Activated gamma-delta T cell treated with Interleukin-2 at 50 U/mL for 16 hours (primary cell): ENCODE measurements at places on chromosomes 5 and 9.
A peak's percentile ranks its signal among the peaks of the same experiment; 100 is the strongest.

- DNase-seq: no peak
Observed at GRCh38 chr5:172751761-172752510, 19.1 kb downstream of the DUSP1 start.

- DNase-seq: no peak
Observed at GRCh38 chr9:17528859-17529258, 50.0 kb upstream of the SH3GL2 start.

DNA sequence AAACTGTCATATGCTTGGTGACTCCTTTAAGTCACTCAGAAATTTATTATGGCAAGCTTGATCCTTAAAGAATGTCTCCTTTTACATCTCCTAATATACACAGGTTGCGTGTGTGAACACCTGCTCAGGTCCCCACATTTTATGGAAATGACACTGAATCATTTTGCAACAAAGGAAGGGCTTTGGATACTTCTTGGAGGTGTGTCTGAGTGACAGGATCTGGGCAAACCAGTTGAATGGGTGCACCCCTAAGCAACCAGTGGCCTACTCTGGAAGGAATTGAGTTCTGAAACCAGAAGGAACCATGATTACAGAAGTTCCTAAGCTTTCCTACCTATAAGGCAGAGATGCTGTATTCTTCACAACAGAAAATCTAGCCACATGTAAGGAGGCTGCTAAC lies 483.9 kb upstream of the KLF4 start:
- no peak for DNase-seq

DNA sequence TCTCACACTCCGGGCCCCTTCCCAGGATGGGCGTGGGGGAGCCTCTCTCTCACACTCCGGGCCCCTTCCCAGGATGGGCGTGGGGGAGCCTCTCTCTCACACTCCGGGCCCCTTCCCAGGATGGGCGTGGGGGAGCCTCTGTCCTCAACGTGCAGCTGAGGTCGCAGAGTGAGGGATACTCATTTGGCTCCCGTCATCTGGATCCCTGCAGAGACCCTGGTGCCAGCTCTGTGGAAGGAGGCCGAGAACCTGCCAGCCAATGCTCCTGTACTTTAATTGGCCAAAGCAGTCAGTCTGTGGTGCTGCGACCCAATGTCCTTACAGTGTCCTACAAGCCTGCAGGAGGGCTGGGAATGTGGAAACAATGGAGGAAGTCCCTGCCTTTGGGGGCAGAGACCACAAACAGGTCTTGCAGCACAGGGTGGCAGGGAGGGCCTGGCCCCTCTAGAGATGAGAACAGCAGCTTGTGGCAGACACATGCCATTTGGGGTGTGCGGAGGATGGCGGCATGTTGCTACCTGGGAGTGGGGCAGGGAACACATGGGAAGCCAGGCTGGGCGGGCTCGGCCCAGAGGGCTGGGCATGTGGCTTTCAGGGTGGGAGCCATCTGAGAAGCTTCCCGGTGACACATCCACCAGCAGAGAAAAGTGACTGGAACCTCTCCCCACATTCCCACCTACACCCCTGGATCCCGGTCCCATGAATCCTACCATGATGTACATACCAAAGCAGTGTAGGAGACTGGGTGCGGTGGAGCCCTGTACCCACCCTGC lies 13.6 kb upstream of the MRNIP start:
- DNase-seq: no peak

GRCh38 chr9:117548556-117548955 lies 133.7 kb upstream of the ASTN2 start:
- DNase-seq: no peak

DNA sequence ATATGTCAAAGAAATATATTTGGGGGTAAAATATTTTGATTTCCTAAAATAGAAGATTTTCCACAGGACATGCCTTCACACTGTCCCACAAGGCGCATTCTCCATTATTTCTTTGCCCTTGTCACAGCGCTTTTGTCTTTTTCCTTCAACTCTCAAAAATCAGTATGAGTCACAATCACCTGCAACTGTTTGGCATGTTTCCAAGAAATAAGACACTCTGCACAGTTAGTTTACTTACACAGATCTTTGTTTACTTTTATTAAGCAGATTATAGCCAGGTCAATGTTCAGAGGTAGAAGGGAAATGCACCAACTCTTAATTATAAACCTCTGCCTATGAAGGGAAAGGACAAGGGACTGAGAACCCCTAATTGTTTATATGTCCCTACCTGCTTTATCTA lies 9.5 kb downstream of the CEMIP2 start:
- DNase-seq: no peak

GRCh38 chr9:122122903-122123632 lies 30.0 kb upstream of the TTLL11 start:
- DNase-seq: peak; percentile 68

DNA sequence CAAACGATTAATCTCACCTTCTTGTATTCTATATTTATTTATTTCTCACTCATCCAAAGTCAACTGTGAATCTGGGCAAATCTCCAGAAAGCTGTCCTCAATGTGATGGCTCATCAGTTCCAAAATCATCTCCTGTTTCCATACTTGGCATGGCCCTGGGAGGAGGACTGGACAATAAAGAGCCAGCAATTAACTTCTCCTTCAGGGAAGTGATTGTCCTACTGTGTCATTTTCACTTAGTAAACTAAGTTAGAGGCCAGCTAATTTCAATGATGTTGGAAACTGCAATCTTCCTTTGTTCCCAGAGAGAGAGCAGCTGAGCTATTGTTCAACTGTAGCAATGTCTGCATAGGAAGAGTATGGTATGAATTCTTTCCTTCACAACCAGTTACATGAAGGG lies 17.5 kb downstream of the CDH12 start:
- DNase-seq: no peak

- DNase-seq: peak; percentile 53
Observed at GRCh38 chr9:91131433-91131839, 230.3 kb downstream of the AUH start.

GRCh38 chr9:129737479-129738274 lies 15.2 kb downstream of the PTGES start:
- DNase-seq: peak; percentile 87

- DNase-seq: no peak
Observed at GRCh38 chr5:128213340-128213739, 129.8 kb downstream of the SLC12A2 start.

DNA sequence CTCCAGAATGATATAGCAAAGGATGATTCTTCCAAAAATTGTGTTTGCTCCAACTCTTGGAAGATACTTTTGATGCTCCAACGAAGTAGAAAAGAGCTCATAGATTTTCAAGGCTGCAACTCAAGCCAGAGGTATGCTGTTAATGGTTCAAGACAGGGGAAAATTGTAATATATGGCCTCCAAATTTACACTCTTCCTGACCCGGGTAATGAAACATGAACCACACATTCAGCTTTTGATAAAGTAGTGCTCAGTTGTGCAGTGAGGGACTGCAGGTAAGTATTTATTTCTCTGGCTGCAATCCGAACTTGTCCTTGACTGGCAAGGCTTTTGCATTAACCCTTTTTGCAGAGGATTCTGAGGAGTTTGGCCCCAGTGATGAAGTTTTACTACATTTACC lies 446.4 kb downstream of the RASEF start:
- no peak for DNase-seq

DNA sequence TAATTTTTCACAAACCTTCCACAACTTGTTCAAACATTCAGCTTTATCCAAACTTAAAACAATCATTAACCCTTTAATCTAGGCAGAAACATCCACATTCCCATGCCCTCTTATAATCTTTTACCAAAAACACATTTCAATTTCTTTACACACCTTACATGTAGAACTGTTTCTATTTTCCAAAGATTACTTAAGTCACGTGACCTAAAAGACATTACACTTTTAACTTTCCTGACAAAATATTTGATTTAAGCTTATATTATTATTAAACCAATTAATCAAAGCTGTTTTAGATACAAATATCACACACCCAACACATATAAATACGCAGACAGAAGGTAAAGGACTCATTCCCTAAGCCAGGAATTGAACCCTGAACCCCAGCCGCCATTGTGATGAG lies 21.0 kb upstream of the MRPS30 start:
- DNase-seq: no peak

DNA sequence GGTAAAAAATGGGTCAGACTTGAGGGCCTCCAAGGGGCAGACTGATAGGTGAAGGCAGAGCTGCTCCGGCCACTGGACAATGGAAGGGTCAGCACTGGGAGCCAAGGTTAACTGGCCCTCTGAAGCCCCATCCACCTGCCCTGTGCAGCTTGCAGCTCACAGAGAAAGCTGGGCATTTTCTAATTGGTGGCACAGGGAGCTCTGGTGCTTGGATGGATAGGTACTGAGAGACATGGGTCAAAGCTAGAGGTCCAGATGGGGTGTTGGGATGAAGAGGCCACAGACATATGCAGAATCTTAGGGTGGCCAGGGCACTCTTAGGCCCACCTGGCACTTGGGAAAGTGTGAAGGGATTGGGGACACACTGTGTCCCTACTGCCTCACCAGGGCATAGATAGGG lies 29.5 kb upstream of the SARDH start:
- no peak for DNase-seq

DNA sequence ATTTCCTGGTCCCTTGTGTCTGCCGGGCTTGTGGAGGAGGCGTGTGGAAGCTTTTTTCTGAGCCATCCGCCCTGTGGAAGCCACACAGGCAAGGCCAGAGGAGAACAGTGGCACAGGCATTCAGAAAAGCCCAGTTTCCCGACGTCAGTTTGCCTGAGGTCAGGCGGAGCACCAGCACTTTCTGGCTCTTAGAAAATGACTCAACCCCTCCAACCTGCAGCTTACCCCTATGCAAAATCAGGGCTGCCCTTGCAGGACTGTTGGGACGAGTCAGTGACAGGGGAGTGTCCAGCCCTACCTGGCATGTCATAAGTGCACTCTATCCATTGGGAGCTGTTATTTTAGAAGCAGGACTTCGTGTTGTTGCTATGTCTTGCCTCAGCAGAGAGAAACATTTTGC lies 216.0 kb downstream of the NR3C1 start:
- no peak for DNase-seq

DNA sequence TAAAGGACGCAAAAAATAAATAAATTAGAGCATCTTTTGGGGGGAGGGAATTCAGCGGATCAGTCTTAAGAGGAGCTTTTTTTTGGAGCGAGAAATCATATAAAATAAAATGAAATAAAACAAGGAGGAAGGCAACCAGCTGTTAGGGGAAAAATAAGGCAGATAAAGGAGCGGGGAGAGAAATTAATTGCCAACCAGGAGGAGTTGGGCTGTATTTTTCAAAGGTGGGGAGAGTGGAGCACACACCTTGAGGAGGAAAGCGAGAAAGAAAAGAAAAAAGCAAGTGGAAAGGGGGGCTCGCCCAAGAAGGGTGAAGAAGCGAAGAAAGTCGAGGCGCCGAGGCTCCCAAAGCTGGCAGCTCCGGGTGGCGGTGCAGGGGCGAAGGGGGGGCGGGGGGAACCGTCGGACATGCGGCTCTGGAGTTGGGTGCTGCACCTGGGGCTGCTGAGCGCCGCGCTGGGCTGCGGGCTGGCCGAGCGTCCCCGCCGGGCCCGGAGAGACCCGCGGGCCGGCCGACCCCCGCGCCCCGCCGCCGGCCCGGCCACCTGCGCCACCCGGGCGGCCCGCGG lies at the start of gene PAPPA:
PAPPA (plus strand) TSS at position 27 of the 569 bp plus-strand sequence; CDS start at position 409, 382 bp downstream.
- no peak for DNase-seq

DNA sequence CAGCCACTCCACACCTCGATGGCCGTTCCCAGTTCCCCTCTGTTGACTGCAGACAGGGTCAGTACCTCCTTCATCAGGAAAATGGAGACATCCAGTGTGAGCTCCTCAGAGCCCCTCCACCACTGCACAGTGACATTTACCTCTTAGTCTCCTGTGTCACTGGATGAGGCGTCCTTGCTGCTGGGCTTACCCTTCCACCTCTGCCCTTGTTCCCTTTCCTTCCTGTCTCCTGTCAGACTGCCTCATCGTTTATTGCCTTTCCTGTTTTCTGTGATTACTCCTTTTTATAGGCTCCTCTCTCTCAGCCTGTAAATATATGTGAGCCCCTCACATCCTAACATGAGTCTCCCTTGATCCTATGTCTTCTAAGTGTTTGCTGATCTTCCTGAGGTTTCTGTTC lies 23.2 kb upstream of the SPTAN1 start:
- no peak for DNase-seq
